ENCODE measurements at places on chromosomes 12 and 14.

- DNase-seq, result no peak
Observed at GRCh38 chr12:68686262-68686594, 550 bp upstream of the NUP107 start.

DNA sequence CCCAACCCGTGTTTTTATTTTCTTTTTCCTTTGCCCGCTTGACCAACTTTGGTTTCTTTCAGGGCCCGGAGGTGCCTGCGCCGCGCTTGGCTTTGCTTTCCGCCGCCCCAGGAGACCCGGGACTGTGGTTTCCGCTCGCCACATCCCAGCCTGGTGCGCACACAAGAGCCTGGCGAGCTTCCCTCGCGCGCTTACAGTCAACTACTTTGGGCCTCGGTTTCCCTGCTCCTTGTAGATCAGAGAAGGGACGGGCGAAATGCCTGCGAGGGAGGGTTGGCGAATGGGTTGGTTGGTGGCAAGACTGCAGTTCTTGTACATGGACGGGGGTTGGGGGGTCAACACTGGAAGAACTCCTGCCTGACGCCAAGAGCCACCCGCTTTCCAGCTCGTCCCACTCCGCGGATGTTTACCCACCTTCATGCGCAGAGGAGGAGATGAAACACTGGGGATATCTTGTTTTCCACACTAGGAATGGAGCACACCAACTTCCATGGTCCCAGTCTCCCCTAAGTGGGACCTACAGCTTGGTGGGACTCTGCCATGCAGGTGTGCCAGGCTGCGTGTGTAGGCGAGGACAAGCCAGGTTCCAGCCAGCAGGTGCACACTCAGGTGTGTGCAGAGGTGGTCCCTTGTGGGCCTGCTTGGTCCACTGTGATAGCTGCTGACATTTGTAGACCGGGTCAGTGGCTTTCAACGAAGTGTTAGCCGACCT is 16.6 kb upstream of the TBX3 start:
- no peak for DNase-seq

- DNase-seq, result no peak
Observed at GRCh38 chr12:109112720-109113465, 3.5 kb upstream of the ACACB start.

DNA sequence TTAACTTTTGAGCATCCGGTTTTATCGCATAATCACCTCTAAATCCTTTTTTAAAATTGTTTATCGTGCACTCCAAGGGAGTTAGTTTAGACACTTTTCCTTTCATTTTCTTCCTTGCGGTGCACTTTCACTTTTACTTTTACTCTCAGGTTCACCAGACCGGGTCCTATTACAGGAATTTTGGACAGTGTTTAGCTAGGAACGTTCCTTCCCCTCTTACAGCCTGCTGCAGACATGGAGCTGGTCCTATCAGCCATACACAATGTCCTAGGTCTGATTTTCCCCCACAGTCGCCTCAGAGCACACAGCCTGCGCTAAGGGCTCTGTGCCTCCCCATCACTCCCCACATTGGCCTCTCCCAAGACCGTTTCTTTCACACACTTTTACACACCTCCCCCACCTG is 103.9 kb downstream of the ALG10 start:
- DNase-seq, result peak; percentile 95

GRCh38 chr12:101127521-101128219 is 82.4 kb downstream of the SLC5A8 start:
- no peak for DNase-seq

GRCh38 chr12:117986705-117987469 is 18.1 kb upstream of the KSR2 start:
- DNase-seq, result no peak

DNA sequence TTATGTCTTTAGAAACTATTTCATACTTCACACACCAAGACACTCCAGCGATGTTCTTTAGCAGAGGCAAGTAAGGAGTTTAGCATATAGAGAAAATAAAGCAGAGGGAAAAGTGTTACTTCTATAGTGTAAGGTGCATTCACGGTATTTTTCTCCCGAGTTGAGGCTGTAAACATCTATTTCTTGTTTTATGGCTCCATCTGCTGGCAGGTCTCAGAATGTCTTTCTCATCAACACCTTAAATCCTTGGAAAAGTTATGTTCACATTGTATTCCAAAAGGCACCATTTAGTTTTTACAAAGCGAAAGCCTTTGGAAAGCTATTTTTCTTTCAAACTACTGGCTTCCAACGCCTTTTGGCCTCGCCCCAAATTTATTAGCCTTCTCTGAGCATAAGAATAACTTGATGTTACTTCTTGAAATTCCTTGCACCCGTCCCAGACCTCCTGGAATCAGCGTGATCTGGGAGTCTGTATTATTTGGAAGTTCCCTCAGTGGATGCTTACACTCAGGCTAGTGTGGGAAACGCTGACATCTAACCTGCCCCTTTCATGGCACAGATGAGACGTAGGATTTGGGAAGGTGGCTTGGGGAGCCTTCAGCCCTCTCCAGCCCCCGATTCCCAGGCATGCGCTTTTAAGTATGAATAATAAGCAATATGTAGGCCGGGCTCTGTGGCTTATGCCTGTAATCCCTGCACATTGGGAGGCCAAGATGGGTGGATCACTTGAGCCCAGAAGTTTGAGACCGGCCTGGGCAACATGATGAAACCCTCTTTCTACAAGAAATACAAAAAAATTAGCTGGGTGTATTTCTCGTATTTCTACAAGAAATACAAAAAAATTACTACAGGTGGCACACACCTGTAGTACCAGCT is 1.9 kb upstream of the PIWIL1 start:
- DNase-seq, result peak; percentile 72
